Astrocyte (in vitro differentiated cells and primary cell): ENCODE measurements at places on chromosomes 1 and 21. TPM values are rescaled to one million over a fixed set of nuclear protein-coding genes. Genes with fewer than 3 reads are reported as not detected.

EDN2 gene
- total RNA-seq, result 0.45 TPM in 1 of 2 replicates, not detected in the other

C4BPB gene
- 0.25 and 0.36 TPM in 2 replicates for total RNA-seq

SLC45A1 gene
- 0.95 and 1.0 TPM in 2 replicates for total RNA-seq

CD1E gene
- not detected in 2 replicates for total RNA-seq

TNFRSF4 gene
- 0.34 and 0.41 TPM in 2 replicates for total RNA-seq

FGR gene
- 0.17 TPM in 1 of 2 replicates, not detected in the other for total RNA-seq

MMEL1 gene
- total RNA-seq, result not detected in 2 replicates

RGS1 gene
- total RNA-seq, result not detected in 2 replicates

EPHB2 gene
- total RNA-seq, result 7.5 and 8.4 TPM in 2 replicates

TSPAN2 gene
- 23.7 and 32.8 TPM in 2 replicates for total RNA-seq

DNA sequence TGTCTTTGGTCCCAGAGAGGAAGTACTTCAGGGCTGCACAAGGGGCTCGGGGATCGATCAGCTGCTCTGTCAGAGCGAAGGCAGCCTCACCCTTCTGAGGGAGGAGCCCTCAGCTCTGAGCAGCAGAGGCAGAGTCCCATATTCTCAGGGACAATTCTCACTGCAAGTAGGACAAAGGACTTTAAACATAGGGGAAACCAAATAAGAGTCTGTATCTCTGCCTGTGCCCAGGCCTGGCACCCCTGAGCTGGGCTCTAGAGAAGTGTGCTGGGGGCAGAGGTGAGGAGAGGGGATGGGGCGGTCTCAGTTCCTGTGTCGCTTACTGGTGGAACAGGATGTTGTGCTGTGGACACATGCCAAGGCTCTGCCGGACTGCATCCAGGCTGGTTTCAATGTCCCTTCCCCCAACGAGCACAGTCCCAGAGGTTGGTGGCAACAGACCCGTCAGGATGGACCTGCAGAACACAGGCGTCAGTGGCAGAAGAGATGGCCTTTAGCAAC, 76.6 kb downstream of the ABCA4 start:
- H3K27ac ChIP-seq, result peak overlapping the region; percentile 73
- no peak overlapping the region for H3K4me3 ChIP-seq
- no peaks in the 10 kb centered on the region for H3K36me3 ChIP-seq
- H3K4me1 ChIP-seq, result peaks cover 32% of the 10 kb centered on the region

DNA sequence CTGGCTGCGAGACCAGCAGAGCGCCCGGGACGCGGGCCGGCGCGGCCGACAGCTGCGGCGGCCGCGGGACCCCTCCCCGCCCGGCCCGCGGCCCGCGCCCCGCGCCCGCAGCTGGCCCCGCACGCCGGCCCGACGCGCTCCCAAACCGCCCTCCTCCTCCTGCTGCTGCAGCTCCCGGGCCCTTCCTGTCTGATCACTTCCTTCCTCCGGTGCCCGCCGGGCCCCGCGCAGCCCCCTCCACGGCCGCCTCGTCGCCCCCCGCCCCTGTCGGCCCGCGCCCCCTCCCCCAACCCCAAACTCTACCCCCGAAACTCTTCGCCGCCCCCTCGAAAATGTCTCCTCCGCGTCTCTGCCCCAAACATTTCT, 594 bp downstream of the LUZP1 start:
- H3K4me1 ChIP-seq, result peaks cover 28% of the 10 kb centered on the region
- H3K4me3 ChIP-seq, result peak overlapping the region; percentile 87
- H3K27me3 ChIP-seq, result no peaks in the 10 kb centered on the region
- peak overlapping the region; percentile 96 for H3K27ac ChIP-seq
- H3K36me3 ChIP-seq, result peaks cover 3% of the 10 kb centered on the region

- no peaks in the 10 kb centered on the region for H3K27me3 ChIP-seq
- no peaks in the 10 kb centered on the region for H3K4me1 ChIP-seq
- no peak for DNase-seq
- no peak overlapping the region for H3K27ac ChIP-seq
Observed at GRCh38 chr1:110760321-110760720, 85.6 kb upstream of the KCNA3 start.

GRCh38 chr1:113247355-113247754, 143.0 kb upstream of the MAGI3 start:
- H3K27ac ChIP-seq, result no peak overlapping the region
- no peak for DNase-seq
- no peaks in the 10 kb centered on the region for H3K36me3 ChIP-seq
- H3K4me3 ChIP-seq, result no peak overlapping the region
- no peaks in the 10 kb centered on the region for H3K27me3 ChIP-seq

DNA sequence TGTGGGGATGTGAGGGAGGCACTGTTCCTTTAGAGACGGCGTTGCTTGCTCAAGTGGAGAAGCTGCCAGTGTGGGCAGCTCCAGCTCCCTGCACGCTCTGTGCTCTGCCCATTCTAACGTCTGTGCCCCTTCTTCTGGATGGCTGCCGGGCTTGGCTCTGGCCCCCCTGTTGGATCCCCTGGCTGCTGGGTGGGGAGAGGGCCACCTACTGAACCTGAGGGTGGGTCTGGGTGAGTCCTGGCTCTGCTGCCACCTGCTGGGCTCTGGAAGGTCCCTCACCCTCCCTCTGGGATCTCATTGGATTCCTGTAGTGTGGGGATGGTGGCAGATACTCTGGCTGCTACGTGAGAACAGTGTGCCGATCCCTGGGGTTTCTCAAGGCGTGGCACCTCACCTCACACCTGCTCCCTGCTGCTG, 5.0 kb downstream of the PFKL start:
- H3K36me3 ChIP-seq, result no peaks in the 10 kb centered on the region
- peak; percentile 12 for DNase-seq
- H3K27ac ChIP-seq, result no peak overlapping the region
- no peak overlapping the region for H3K4me3 ChIP-seq
- no peaks in the 10 kb centered on the region for H3K27me3 ChIP-seq

DNA sequence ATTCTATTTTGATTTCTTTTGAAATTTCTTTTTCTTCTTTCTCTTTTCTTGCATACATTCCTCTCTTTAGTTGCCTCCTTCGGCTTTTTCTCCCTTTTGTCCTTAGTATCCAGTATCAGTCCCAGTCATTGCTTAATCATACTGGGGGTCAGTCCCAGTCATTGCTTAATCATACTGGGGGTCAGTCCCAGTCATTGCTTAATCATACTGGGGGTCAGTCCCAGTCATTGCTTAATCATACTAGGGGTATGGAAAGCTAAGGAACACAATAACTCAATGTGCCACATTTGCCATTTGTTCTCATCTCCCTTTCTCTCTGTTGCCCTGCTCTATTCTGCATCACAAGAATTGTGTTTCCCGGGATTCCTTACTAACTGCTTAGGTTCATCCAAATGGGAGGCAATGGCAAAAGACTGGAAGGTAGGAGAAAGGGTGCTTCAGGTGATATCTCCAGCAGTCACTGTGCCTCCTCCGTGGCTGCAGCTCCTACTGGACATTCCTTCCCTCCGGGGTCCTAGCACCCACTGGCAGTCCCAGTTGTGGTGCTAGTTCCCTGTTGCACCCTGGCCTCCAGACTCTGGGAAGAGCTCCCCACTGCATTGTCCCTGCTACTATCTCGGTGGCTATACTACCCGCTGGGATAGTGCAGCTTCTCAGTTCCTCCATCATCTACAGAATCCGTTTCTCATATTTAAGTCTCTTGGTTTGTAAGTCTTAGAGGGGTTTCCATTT, 32.6 kb upstream of the LAMC1 start:
- H3K4me1 ChIP-seq, result peaks cover 6% of the 10 kb centered on the region
- peak overlapping the region; percentile 77 for H3K27ac ChIP-seq
- H3K4me3 ChIP-seq, result peak overlapping the region; percentile 32
- peak; percentile 65 for DNase-seq

GRCh38 chr1:19450811-19451515, 34.4 kb downstream of the CAPZB start:
- DNase-seq, result peak; percentile 99
- peaks cover 76% of the 10 kb centered on the region for H3K4me1 ChIP-seq
- no peaks in the 10 kb centered on the region for H3K27me3 ChIP-seq
- H3K27ac ChIP-seq, result peak overlapping the region; percentile 84

DNA sequence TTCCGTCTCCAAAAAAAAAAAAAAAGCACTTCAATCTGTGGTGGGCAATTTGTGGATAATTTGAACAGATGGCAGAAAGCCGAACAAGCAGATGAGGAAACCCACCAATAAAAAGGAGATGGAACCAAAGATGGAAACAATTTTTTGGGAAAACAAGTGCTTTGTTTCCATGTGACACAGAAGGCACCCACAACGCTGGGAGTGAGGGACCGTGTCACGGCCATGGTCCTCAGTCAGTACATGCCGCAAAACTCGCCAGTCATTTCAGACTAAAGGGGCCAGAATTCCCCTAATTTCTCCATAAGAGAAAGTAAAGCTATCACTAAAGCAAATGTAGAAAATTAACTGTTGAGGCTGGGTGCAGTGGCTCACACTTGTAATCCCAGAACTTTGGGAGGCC, 5.0 kb downstream of the CCNL2 start:
- H3K4me3 ChIP-seq, result no peak overlapping the region
- H3K27me3 ChIP-seq, result no peaks in the 10 kb centered on the region
- peaks cover 12% of the 10 kb centered on the region for H3K4me1 ChIP-seq
- no peak overlapping the region for H3K27ac ChIP-seq
- peaks cover 63% of the 10 kb centered on the region for H3K36me3 ChIP-seq

DNA sequence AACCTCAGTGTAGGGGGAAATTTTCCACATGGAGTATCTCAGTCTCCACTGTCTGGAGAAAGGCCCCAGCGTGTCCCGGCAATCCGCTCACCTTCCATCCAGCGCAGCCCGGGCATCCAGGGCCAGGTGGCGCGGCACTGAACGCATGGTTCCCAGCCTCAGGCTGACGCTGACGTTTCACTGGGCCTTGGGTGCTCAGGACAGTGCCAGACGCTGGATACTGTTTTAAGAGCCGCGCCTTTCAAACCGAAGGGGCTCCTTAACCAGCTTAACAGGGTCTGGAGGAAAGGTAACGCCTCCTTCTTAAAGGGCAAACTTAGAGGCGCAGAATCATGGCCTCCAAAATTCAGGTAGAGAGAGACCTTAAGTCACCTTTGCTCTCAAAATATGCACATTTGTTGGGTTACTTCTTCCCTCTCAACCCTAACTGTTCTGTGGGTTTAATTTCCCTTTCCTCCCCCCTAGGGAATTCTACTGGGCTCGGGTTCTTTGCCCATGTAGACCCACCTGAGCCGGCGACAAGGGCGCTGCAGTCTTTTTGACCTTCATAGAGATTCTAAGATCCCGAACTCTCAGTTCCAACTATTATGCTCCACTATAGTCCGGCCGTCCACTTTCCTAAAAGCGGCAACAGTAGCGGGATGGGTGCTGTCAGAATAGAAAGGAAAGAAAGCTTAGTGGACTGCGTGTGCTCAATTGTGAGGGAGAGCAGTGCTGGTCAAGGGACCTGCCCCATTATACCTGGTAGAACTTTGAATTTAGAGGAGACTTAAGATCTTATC, 3.5 kb upstream of the LHX9 start:
- peaks cover 100% of the 10 kb centered on the region for H3K27me3 ChIP-seq
- no peaks in the 10 kb centered on the region for H3K36me3 ChIP-seq
- H3K4me1 ChIP-seq, result peaks cover 9% of the 10 kb centered on the region
- no peak for DNase-seq
- H3K27ac ChIP-seq, result no peak overlapping the region
- no peak overlapping the region for H3K4me3 ChIP-seq

DNA sequence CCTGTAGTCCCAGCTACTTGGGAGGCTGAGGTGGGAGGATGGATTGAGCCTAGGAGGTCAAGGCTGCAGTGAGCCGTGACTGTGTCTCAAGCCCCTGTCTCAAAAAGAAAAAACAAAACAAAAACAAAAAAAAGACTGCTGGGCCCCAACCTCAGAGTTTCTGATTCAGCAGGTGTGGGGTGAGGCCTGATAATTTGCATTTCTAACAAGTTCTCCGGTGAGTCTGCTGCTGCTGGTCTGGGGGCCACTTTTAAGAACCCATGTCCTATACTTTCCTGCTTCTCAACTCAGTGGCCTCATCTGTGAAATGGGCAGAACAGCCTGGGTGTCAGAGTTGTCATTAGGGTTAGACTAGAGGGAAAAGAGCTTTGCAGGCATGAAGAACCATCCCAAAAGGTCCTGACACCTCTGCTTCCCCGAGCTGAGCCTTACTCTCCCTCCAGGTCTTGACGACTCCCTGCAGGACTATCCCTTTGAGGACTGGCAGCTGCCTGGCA, 2.8 kb downstream of the CNKSR1 start:
- H3K27me3 ChIP-seq, result no peaks in the 10 kb centered on the region
- no peaks in the 10 kb centered on the region for H3K36me3 ChIP-seq
- no peak for DNase-seq
- no peak overlapping the region for H3K27ac ChIP-seq
- H3K4me3 ChIP-seq, result no peak overlapping the region

GRCh38 chr1:207823880-207824566, 72.2 kb downstream of the CD46 start:
- H3K4me1 ChIP-seq, result peaks cover 13% of the 10 kb centered on the region
- H3K27me3 ChIP-seq, result no peaks in the 10 kb centered on the region
- DNase-seq, result peak; percentile 97

- no peak overlapping the region for H3K27ac ChIP-seq
- H3K4me1 ChIP-seq, result peaks cover 10% of the 10 kb centered on the region
- no peaks in the 10 kb centered on the region for H3K36me3 ChIP-seq
- no peak overlapping the region for H3K4me3 ChIP-seq
Observed at GRCh38 chr21:36854391-36854790, 112.1 kb downstream of the HLCS start.

DNA sequence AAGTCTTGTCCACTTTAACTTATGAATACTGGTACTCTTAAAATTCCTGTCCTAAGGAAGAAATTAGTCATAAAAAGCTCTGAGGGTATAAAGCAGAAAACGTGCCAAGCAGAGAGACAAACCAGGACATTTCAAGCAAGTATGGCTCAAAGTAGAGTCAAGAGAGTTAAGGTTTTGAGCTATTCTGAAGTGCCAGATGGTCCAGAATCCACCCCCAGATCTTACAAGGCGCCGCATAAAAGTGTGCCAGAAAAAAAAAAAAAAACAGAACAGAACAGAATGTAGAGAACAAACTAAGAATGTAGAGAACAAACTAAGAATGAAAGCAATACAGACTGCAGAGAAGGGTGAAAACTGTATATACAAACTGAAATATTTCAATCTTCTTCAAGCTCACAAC, 12.5 kb downstream of the EPS15 start:
- H3K36me3 ChIP-seq, result no peaks in the 10 kb centered on the region
- no peak overlapping the region for H3K4me3 ChIP-seq
- H3K4me1 ChIP-seq, result no peaks in the 10 kb centered on the region
- H3K27ac ChIP-seq, result no peak overlapping the region

- H3K27me3 ChIP-seq, result no peaks in the 10 kb centered on the region
- DNase-seq, result no peak
- no peaks in the 10 kb centered on the region for H3K36me3 ChIP-seq
- H3K27ac ChIP-seq, result no peak overlapping the region
- no peaks in the 10 kb centered on the region for H3K4me1 ChIP-seq
Observed at GRCh38 chr1:82323144-82323841, 522.6 kb downstream of the ADGRL2 start.

- no peaks in the 10 kb centered on the region for H3K4me1 ChIP-seq
- H3K27me3 ChIP-seq, result no peaks in the 10 kb centered on the region
- DNase-seq, result no peak
- H3K4me3 ChIP-seq, result no peak overlapping the region
Observed at GRCh38 chr1:41144285-41144684, 97.8 kb downstream of the SCMH1 start.

DNA sequence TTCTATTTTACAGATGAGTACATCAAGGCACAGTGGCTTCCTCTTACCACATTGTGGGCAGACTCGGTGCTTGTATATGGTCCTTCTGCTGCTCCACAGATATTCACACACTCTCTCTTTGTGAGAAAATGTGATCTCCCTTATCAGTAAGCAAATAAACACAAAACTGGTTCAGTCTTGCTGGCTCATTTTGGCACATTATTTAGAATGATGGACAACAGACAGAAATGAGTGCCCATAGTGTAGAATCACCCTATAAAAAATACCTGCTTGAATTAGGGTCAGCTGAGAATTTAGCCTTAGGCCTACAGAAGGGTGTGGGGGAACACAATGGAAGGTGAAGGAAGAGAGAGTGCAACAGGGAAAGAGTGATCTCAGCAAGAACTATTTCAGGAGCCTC, 423.1 kb downstream of the HLX start:
- H3K27ac ChIP-seq, result no peak overlapping the region
- H3K4me3 ChIP-seq, result no peak overlapping the region
- no peaks in the 10 kb centered on the region for H3K4me1 ChIP-seq
- H3K27me3 ChIP-seq, result no peaks in the 10 kb centered on the region
- no peak for DNase-seq
- H3K36me3 ChIP-seq, result no peaks in the 10 kb centered on the region
